ENCODE measurements at places on chromosomes 5 and 9.

GRCh38 chr9:97924386-97924785, 2.1 kb upstream of the TRMO start:
- DNase-seq = no peak

DNA sequence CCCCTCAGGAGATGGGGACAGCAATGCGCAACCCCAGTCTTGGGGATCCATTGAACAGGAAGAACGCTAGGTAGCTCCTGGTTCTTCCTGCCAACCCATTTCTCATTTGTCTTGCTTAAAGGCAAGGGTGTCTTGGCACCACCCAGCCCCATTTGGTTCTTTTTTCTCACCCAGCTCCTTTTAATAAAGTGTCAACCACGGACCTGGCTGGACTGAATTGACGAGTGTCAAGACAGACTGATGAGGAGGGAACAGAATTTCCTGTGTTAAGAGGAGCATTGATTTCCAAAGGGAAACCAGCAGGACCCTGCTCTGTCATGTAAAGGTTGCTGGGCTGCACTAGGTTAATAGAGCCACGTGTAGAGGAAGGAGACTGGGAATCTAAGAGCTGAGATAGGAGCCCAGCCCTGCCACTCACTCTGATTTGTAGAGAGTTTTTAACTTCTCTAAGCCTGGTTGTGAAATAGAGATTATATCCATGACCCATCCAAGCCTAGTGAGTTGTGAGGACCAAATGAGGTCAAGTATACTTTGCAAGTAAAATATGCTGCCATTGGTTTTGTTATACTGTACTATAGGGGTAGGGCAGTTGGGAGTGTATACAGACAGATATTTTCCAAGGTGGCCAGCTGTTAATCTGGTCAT, 33.7 kb downstream of the OSTF1 start:
- DNase-seq = peak; percentile 49

DNA sequence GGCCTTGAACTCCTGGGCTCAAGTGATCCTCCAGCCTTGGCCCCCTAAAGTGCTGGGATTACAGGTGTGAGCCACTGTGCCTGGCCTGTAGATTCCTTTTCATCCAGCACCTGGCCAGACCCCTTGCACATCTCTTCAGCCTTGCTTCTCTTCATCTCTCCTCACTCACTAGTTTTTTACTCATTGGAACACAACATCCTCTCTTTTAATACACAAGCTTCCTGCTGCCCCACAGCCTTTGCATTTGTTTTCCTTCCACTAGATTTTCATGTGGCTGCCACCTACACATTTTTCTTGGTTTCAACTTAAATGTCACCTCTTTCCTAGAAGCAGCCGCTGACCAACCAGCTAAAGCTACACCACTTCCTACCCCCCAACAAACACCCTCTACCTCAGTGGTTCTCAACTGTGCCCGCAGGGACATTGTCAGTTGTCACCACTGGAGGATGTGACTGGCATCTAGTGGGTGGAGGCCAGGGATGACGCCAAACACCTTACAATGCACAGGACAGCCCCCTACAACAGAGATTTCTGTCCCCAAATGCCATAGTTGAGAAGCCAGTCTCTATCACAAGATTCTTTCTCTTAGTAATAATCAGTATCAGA, 33.7 kb downstream of the HAVCR1 start:
- no peak for DNase-seq

GRCh38 chr5:114838937-114839336, 330.8 kb downstream of the TRIM36 start:
- no peak for DNase-seq

DNA sequence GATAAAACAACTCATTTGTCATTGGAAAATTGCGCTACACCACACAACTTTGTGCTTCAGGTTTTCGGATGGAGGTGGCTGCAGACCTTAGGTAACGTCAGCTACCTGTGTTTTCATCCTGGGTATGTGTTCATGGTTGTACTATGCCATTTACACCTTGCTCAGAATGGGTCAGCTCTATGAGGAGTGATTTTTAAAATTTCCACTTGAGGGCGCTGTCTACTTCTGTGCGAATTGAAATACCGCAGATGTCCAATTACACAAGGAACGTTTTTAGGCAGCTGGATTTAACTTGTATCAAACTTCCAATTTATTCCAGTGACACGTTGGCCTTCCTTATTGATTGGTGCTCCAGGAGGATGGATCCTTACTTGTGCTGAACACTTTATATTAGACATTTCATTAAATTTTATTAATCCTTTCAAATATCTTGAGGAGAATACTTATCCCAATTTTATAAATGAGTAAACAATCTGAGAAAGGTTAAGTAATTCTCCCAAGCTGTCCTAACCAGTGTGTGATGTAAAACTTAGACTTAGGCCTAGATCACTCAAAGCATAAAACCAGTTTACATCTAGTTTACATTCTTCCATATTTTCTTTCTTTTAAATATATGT, 23.4 kb downstream of the DMRTA1 start:
- peak; percentile 87 for DNase-seq
